Uterus (tissue), 4 donors: ENCODE measurements at places on chromosomes 7 and 10.

DNA sequence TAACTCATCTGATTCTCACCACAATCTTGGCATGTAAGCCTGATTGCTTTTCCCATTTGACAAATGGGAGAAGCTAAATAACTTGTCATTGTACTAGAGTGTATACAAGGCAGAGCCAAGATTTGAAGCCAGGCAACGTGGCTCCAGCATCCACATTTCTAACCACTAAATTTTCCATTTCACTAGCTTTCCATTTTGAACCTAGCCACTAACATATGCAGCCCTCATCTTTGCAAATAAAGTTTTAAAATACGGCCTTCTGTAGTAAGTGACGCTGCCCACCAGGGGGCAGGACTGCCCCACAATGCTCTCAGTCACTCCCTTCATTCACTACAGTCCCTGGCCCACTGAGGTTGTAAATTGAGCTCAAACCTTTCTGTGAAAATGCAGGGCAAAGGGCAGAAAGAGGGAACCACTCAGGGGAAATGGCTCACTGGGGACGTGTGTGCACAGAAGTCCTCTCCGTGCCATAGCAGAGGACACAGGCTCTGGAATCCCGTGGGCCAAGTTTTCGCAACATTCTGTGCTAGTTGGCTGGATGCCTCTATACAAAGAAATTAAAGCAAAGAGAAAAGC lies 315.7 kb downstream of the TNS3 start:
- DNase-seq = peak; percentile 71

DNA sequence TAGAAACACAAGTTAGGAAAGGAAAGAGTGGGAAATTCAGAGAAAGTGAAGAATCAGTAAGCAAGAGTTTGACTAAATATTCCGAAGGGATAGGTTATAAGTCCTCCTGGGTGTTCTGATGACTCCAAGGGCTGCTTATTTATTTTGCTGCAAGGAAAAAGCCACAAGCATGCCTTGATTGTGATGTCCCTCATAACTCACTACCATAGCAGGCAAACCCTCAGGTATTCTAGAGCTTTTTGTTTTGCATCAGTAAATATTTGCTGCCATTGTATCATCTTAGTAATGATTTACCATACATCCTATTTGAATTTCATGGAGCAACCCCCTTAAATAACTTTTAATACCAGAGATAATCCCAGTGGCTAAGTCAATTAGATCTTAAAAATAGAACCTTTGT lies 688.1 kb downstream of the SUGCT start:
- DNase-seq = no peak

- no peak for DNase-seq
Measured at GRCh38 chr7:123285076-123285700, 85.4 kb upstream of the SLC13A1 start.

DNA sequence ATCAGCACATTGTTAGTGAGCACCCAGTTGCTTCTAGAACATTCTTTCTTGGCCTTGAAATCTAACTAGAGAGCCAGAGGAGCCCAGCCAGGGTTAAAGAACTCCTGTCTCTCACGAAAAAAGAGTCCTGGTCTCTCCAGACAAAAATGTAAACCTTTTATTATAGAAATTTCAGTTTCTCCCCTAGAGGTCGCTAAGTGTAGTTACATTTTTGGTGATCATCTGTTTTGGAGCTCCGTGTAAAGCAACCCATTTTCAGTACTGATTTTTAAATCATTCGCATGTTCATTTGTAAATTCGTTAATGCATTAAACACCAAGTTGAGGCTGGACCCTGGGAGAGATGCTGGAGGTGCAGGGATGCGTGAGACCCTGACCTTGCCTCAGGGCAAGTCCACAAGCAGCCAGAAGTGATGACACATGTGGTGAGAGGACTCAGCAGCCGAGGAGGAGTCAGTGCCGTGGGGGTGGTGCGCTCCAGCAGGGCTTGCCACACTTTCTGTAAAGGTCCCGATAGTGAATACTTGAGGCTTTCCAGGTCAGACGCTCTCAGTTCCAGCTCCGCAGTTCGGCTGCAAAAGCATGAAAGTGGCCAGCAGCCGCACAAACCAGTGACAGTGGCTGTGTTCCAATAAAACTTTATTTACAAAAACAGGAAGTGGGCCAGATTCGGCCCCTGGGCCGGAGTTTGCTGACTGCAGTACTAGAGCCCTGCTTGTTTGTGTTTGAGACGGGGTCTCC lies 578.6 kb upstream of the FOXK1 start:
- DNase-seq = no peak

DNA sequence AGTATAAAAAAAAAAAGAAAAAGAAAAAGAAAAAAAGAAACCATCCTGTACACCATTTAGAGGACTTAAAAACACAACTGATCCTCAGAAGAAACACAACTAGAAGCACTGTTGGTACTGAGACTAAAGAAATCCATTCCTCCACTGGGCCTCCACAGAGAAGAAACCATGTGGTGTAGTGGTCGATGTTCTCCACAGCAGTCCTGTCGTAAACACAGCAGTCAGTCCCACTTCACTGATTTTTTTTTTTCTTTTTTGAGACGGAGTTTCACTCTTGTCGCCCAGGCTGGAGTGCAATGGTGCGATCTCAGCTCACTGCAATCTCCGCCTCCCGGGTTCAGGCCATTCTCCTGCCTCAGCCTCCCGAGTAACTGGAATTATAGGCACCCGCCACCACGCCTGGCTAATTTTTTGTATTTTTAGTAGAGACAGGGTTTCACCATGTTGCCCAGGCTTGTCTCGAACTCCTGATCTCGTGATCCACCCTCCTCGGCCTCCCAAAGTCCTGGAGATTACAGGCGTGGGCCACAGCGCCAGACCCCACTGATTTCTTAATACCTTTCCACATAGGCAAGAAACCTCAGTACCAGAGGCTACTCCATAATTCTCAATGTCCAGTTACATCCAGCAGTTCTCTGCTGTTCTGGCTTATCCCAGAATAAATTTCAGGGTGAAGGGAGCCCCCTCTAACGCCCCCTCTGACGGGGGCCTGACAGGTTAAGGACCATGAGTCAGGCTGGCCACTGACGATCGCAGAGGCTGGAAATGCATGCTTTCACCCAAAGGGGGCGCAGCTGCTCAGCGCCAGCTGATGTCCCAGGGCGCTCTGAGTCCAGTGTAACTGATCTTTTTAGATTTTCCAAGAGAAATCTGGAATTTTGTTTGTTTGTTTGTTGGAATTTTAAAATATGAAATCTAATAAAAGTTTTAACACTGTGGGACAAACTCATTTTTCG lies 24.8 kb upstream of the FFAR4 start:
- no peak for DNase-seq

DNA sequence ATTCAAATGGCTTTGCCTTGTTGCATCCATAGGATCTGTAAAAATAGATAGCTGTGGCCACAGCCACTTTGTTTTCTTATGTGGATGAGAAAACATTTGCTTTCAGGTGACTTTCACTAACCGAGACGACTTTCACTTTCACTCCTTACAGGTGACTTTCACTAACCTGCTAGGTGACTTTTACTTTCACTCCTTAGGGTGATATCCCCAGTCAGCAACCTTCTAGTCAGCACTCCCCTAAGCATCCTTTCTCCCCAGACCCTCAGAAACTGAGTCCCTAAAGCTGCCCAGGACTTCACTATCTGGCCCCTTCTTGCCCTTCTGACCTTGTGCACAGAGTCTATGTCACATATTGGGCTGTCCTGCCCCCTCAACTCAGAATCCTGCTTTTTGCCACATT lies 177.5 kb downstream of the RELN start:
- no peak for DNase-seq

DNA sequence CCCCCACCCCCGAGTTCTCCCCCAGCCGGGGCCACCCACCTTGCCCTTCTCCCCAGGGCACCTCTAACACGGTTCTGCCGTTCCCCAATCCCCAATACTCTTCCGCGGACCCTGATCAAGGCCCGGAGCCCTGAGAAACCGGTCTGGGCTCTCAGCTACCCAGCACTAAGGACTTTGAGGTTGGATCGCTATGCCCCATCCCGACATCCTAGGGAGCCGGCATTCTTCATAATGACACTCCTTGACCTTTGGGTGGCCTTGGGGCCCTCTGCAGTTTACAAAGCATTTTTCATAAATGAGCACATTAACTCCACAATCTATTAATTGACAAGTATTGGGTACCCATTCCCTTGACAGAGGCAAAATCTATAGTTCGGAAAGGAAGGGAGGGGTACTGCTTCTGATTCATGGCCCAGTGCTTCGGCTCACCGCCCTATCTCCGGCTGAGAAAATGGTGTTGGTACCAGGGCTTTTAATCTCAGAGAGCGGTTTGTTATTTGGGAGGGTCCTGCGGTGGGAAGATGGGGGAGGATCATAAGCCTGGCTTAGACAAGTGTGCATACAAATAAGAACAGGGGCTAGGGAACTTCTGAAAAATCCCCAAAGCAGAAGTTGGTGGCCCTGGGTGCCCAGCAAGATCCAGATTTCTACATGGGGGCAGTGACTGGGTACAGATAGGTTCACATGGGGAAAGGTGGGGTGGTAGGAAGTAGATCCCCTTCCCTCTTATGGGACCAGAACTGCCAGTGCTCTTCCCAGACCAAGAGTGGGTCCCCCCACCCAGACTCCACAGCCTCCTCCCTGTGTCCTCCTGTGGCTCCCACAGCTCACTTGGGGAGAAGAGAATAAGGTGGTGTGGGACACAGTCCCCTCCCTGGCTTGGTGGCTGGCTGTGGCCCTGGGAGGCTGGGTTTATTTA lies 3.2 kb downstream of the IMPDH1 start:
- no peak for DNase-seq

GRCh38 chr7:157228864-157229422 lies 90.2 kb downstream of the UBE3C start:
- no peak for DNase-seq

DNA sequence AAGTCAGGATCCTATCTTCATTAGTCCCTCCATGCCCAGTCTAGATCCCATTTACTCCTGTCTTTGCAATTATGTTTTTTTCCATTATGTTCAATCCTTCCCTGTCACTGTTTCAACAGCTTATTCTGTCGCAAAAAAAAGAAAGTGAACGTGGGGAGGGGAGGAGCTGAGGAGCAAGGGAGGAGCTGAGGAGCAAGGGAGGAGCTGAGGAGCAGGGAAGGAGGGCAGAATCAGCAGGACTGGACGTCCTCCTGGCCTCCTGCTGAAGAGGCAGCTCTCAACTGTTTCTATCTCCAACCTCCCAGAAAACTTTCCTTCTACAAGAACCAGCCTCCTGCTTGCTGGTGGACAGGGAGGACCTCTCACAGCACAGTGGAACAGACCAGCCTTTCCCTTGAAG lies 26.0 kb downstream of the LARP4B start:
- no peak for DNase-seq

- DNase-seq = peak; percentile 87
Measured at GRCh38 chr7:55018361-55019190, at the start of gene EGFR. Gene EGFR, plus strand, starts transcription at chr7:55019017. Its CDS starts 261 bp downstream, at chr7:55019278.

- no peak for DNase-seq
Measured at GRCh38 chr7:148964483-148965267, 63.6 kb downstream of the PDIA4 start.

DNA sequence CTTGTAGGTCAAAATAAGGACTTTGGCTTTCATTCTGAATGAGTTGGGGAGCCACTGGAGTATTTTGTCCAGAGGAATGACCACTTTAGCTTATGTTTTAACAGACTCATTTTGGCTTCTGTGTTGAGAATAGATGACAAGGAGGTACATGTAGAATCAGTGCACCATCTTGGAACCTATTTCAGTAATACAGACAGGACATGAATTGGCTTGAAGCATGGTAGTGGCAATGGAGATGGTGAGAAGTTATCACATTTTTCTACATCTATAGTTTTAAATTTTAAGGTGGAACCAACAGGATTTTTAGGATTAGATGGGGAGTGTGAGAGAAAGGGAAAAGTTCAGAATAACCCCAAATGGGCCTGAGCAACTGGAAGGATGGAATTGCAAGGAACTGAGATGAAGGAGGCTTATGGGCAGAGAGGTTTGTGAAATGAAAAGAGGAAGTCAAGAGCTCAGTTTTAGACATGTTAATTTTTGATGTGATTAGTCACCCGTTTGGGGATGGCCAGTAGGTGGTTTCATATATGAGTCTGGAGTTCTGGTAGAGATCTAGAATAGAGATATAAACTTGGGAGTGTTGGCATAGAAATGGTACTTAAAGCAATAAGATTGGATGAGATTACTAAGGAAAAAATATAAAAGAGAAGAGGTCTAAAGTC lies 89.2 kb upstream of the JAZF1 start:
- DNase-seq = no peak

GRCh38 chr10:69202332-69202731 lies 17.8 kb upstream of the HKDC1 start:
- no peak for DNase-seq

DNA sequence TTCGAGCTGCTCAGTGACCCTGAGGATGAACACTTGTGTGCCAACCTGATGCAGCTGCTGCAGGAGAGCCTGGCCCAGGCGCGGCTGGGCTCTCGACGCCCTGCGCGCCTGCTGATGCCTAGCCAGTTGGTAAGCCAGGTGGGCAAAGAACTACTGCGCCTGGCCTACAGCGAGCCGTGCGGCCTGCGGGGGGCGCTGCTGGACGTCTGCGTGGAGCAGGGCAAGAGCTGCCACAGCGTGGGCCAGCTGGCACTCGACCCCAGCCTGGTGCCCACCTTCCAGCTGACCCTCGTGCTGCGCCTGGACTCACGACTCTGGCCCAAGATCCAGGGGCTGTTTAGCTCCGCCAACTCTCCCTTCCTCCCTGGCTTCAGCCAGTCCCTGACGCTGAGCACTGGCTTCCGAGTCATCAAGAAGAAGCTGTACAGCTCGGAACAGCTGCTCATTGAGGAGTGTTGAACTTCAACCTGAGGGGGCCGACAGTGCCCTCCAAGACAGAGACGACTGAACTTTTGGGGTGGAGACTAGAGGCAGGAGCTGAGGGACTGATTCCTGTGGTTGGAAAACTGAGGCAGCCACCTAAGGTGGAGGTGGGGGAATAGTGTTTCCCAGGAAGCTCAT lies 1.1 kb downstream of the DDIT4 start:
- DNase-seq = peak; percentile 68

DNA sequence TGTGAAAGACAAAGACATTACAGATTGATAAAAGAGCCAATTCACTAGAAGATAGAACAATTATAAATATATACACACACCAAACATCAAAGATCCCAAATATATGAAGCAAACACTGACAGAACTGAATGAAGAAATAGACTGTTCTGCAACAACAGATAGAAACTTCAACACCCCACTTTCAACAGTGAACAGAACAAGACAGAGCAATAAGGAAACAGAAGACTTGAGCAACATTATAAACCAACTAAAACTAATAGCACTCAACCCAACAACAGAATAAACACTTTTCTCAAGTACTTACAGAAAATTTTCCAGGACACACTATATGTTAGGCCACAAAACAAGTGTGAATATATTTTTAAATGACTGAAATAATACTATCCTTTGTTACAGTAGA lies 10.9 kb downstream of the CDCA7L start:
- DNase-seq = no peak

GRCh38 chr10:98795467-98795866 lies 348.7 kb upstream of the HPS1 start:
- DNase-seq = no peak
